Stimulated activated memory B cell treated with anti-CD40 and anti-IgM and Interleukin-4, amounts not matched to agents 10 μg/mL and 1 μg/mL and 100 μg/mL, for 72 hours (primary cell): ENCODE measurements at places on chromosomes 7 and 10.

DNA sequence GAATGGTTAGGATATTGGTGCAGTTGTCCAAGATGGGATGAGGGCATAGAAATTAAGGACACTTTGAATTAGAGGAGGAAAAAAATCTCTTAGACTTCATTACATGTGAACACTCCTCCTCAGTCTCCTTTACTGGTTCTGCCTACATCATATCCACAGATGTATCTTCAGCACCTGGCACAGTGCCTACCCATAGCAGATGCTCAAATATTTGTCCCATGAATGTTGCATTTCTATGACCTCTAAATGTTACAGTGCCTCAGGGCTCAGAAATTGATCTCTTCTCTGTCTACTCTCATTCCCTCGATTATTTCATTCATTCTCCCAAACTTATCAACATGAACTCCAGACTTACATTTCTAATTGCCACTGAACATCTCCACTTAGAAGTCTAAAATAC, 17.1 kb downstream of the CNNM1 start:
- ATAC-seq = no peak

DNA sequence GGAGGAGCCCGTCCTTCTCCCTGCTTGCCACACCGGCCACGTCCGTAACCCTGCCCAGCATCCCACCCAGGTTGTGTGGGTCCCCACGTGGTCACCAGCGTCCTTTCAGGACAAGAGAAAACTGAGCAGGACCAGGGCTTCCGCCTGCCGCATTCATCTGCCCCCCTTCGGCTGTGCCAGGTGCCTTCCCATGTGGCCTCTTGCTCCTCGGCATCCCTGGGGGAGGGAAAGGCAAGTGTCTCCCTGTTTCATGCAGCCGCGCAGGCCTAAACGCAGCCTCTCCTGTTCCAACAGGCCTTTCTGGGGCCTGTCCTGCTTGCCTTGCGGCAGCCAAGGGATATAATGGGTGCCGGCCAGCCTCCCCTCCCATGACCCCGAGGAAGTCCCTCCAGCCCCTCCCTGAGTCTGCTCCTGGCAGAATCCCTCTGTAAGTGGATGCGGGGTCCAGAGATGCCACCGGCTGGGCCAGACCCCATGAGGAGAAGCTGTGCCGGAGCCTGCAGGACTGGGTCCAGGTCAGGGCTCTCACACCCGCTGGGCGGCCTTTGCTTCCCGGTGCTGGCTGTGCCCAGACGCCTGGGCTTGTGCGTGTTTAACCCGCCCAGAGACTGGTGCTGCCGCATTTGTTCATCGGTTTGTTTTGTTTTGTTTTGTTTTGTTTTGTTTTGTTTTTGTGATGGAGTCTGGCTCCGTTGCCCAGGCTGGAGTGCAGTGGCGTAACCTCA, 23.1 kb downstream of the SHH start:
- no peak for ATAC-seq

DNA sequence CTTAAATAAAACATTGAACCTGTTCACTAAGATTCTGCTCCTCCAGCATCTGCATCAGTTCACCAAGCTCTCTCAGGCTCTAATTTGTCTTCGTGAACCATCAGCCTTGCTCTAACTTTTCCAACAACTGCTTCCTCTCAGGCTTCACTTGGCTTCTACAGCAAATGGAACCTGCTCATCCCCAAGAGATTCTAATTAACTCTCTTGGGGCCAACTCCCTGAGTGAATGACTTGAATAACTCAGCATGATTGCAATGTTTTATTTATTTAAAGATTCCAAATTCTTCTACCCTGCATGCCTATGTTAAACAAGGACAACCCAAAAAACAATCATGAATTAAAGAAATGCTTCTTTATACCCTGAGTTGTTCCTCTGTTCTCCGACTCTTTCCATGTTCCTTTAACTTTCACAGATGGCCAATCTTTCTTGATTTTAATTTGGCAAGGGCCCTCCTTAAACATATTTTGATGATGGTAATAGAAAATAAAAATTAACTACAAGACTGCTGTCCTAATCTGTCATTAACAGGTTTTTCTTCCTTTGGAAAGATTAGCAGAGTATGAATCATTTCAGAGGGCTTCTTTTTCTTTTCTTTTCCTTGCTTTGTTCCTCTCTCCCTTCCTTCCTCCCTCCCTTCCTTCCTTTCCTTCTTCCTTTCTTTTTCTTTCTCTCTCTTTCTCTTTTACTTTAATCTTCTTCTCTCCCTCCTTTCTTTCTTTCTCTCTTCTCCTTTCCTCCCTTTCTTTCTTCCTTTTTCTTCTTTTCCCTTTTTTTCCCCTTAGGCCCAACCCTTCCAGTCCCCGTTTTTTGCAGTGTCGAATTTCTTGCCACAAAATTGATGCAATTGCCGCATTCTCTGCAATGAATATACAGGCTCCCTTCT, 195.0 kb upstream of the RHOBTB1 start:
- no peak for ATAC-seq

DNA sequence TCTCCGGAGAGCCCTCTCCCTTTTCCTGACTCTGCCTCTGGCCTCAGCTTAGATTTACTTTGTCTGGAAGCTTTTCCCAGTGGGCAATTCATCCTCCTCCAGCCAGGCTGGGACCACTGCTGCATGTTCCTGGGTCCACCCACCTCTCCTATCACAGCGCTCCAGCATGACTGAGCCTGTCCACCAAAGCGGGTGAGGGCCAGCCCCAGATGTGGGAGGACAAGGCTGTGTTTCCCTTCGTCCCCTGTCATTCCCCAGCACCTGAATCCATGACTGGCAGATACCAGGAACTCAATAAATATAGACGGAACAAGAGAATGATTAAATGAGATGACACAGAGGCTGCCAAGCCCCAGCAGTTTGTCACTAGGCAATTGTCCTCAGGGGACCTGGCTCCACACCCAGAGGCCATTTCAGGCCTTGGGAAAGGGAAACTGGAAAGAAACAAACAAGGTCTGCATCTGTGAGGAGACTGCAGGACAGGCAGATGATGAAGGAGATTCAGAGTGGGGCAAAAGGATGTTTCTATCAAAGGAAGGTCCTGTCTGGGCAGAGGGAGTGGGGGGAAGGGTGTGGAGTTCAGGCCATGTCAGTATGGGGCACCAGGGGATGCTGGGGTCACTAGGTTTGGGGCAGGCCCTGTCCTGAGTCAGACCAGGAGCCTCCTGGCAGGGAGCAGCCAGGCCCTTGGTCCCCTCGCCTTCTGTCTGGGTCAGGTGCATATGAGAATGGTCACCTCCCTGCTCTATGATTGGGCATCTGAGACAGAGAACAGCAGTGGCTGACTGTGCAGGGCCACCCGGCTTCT, 576.4 kb downstream of the GRID1 start:
- ATAC-seq = no peak

GRCh38 chr7:1700536-1701333, 30.7 kb downstream of the ELFN1 start:
- ATAC-seq = no peak

- ATAC-seq = no peak
These were observed 1249.6 kb downstream of the TYW1 start for GRCh38 chr7:68246189-68246633.

DNA sequence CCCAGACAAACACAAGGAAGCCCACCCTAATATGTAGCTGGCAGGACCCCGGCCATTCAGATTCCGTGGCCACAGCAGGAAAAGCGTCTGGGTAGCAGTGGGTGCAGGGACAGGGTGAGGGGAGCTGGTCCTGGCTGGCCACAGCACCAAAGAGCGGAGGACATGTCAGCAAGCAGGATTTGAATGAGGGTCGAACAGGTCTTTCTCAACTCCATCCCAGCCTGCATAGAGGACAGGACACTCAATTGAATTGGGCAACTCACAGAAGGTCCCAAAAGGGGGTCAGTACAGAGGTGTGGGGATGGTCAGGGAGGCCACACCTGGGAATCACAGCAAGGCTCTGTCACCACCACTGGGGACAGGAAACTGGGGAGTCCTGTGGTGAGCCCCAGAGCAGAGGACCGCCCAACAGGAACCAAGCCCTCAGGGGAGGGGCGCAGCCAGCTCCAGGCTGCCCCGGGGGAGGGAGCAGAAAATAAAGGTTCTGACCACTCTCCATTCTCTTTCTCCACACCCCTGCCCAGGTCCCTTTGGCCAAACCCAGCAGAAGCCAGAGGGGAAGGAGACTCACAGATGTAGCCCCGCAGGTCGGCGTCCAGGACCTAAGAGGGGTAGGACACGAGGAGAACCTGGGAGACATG, 108.7 kb upstream of the PPP2R2D start:
- ATAC-seq = peak; percentile 19

GRCh38 chr10:69890065-69890847, 88.5 kb downstream of the COL13A1 start:
- no peak for ATAC-seq

DNA sequence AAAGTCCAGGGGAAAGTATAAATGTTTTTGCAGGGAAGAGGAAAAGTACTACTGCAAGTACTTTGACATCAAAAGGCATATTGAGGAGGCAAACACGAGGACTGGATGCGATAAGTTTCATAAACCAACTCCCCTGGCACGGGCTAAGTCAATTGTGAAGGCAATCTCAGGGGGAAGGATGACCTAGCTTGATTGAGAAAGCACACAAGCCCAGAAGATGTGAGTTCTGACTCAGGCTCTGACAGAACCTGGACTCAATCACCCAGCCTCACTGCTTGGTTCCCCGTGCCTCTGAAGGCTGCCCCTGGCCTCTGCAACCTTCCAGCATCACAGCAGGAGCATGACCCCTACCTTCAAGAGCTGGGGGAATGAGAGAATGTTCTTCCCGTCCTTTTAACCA, 93.2 kb upstream of the ZNF438 start:
- ATAC-seq = peak; percentile 35

- ATAC-seq = no peak
These were observed 26.7 kb upstream of the ZNF800 start for GRCh38 chr7:127419196-127419595.

DNA sequence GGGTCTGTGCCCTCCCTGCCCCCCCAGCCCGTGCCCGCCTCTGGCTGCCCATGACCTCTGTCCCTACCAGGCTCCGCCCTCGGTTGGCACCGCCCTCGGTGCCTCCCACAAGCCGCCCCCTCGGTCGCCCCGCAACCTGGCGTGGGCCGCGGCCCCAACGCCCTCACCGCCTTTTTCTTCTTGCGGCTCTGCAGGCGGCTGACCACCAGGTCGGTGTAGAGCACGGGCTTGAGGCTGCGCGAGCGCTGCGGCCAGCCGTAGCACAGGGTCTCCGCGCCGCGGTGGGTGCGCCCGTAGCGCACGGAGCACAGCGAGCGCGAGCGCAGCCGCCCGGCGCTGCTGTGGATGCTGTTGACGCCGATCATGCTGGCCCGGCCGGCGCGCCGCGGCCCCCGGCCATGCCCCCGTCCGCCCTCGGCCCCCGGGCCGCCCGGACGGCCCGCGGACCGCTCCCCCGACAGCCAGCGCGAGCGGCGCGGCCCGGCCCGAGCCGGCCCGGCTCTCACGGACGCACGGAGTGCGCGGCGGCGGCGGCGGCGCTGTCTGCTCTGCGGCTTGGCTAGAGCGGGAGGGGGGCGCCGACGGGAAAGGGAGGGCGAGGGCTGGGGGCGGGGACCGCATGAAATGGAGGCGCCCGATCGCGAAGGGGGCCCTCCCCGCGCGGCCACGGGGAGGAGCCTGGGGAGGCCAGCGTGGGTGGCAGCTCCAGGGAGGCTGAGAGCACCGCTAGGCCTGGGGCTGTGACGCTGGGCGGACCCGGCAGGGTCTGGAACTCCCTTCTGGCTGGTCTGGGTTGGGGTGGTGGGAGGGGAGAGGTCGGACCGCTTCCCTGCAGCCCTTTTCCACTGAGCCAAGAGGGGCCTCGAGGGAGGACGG, 9.6 kb downstream of the PSD start:
- peak; percentile 58 for ATAC-seq

- ATAC-seq = no peak
These were observed 138.1 kb upstream of the ZNF92 start for GRCh38 chr7:65235586-65235985.

DNA sequence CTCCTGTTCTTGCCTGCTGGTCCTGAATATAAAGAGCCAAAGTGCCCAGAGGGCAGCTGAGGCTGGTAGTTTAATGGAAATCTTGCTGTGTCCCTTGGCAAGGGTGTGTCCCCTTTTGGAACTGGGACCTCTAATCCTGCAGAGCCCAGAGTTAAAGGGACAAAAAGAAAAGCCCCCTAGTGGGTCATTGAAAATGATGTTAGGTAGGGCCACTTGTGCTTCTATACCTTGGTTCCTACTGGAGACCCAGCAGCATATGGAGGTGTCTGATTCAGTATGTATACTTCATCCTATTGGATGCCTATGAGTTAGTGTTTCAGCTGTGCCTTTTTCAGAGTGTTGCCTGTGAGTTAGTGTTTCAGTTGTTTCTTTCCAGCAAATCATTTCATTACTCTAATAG, 30.5 kb downstream of the TFAM start:
- no peak for ATAC-seq

- ATAC-seq = no peak
These were observed 28.6 kb upstream of the C10orf67 start for GRCh38 chr10:23373156-23373555.

DNA sequence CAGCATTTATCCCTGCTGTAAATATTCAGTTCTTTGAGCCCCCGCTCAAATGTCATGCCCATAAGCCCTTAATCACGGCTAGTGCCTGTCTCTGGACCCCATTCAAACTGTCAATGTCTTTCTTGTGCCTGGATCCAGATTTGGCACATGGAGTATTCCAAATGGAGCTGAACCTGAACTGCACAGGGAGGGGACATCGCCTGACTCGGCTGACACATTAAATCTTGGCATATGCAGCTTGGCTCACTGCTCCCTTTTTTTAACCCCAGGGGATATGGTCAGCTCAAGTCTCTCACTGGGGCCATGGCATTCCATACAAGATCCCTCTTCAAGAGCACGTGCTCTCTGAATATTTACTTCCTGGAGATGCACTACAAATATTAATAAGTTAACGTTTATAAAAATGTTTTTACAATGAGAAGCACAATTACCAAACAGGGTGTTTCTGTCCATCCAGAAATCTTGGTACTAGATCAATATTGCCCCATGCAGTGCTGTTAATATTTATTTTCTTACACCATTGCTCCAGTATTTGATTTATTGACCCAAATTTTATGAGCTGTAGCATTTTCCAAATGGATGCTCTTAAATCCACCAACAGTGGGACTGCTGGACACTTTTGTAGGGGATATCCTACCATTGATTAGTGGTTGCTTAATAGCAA, 57.4 kb downstream of the FGFR2 start:
- no peak for ATAC-seq

DNA sequence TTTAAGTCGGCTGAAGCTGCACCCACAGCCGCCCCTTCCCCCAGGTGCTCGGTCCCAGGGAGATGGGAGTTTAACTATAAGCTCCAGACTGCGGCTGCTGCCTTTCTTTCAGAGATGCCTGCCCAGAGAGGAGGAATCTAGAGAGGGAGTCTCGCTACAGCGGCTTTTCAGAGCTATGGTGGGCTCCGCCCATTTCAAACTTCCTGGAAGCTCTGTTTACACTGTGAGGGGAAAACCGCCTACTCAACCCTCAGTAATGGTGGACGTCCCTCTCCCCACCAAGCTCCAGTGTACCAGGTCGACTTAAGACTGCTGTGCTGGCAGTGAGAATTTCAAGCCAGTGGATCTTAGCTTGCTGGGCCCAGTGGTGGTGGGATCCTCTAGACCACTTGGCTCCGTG, 135.4 kb downstream of the CXCL12 start:
- ATAC-seq = no peak

GRCh38 chr7:24978843-24979469, 1.0 kb downstream of the OSBPL3 start:
- no peak for ATAC-seq

- no peak for ATAC-seq
These were observed 1.9 kb upstream of the ACBD5 start for GRCh38 chr10:27242473-27242950.
